NCI-H1105 treated with DMSO at 0.1 percent for 48 hours (cell line): ENCODE measurements at places on chromosomes 2 and 18.

DNA sequence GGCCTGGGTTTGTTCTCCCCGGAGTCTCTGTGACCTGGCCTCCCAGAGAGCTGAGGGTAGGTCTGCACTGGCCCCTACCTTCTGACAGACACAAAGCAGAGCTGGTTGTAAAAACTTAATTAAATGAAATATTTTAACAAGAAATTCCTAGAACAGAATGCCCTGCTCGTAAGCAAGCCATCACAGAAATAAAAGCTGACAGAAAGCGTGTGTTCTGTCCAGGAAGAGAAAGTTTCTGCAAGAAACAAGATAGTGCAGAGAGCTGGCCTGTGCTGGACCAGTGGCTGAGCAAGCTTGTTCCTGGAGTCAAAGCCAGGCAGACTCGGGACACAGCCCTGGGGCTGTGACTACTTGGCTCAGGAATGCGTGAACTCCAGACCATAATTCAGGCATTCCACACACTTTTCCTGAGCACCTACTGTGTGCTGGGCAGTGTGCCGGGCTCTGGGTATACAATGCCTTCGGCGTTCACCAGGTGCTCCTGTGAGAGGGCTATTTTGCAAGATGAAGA, 51.6 kb downstream of the APOB start:
- no peak for DNase-seq

DNA sequence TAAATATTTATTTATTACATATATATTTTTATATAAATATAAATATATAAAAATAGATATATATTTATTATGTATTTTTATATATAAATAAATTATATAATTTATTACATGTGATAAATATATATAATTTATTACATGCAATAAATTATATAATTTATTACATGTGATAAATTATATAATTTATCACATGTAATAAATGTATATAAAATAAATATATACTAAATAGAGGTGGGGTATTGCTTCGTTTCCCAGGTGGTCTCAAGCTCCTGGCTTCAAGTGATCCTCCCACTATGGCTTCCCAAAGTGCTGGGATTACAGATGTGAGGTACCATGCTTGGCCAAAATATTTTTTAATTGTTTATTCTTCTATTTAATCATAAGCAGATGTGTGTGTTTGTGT, 3.6 kb upstream of the G6PC2 start:
- DNase-seq: no peak

DNA sequence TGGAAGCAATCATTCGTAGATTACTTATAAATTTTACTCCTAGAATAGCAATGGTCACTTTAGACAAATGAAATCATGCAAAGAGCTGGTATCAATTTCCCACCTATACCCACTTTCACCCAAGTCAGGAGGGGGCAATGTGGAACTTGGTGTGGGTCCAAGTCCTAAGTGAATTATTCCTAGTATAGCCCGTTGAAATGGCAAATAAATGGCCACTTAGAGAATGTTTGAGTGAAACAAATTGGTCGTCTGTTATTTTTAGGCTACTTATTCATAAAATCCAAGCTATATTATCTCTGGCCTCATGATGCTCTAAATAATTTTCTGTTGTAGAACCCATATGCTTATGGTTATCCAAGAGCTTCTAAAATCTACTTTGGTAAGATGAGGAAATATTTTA, 98.1 kb downstream of the MYO3B start:
- DNase-seq: peak; percentile 57

DNA sequence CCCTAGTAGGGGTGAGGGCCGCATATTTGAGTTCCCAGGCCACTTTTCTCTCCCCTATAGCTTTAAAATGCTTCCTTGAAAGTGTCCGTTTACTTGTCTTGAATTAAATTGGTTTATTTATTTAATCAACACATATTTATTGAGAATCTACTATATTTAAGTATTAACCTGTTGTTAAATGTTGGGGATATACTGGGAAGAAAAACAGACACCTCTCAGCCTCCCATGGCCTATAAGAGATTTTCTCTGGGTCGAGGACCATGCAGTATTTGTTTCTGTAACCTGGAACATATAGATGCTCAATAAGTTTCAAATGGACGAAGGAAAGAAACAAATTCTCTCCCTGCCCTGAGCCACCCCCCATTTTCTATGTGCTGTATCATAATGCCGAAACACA, 98.6 kb downstream of the INSIG2 start:
- no peak for DNase-seq

GRCh38 chr2:234853729-234854128, 98.1 kb upstream of the SH3BP4 start:
- DNase-seq: no peak

- peak; percentile 70 for DNase-seq
Observed at GRCh38 chr2:235106874-235107639, 155.2 kb downstream of the SH3BP4 start.

DNA sequence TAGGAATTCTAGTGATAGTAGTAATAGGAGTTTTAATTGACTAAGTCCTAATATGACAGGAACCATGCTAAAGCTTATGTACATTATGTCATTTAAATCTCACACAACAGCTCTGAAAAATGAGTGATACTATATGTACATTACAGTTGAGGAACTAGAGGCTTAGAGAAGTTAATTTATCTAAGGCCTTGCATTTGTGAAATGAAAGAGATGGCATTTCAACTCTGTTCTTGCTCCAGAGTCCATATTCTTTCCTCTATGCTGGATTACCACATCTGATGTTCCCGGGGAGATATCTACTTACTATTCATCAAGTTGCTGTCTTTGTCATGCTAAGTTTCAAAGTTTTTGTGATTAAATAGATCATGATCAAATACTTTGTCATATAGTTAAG, 5.7 kb downstream of the AGPS start:
- DNase-seq: no peak

GRCh38 chr2:237923481-237924163, 43.2 kb upstream of the UBE2F start:
- no peak for DNase-seq

DNA sequence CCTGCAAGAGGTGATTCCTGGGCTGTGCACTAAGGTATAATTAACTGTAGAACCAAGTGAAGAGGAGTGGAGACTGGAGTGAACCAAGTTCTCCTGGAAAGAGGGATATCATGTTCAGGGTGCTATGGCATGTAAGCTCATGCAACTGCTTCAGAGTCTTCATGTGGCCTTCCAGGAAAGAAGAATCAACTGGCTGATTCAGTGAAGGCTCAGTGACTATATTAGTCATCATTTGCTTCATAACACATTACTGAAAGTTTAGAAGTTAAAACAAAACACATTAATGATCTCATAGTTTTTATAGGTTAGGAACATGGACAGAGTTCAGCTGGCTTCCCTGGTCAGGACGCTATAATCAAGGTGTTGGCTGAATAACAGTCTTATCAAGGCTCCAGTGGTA, 1200.8 kb upstream of the GYPC start:
- DNase-seq: no peak

DNA sequence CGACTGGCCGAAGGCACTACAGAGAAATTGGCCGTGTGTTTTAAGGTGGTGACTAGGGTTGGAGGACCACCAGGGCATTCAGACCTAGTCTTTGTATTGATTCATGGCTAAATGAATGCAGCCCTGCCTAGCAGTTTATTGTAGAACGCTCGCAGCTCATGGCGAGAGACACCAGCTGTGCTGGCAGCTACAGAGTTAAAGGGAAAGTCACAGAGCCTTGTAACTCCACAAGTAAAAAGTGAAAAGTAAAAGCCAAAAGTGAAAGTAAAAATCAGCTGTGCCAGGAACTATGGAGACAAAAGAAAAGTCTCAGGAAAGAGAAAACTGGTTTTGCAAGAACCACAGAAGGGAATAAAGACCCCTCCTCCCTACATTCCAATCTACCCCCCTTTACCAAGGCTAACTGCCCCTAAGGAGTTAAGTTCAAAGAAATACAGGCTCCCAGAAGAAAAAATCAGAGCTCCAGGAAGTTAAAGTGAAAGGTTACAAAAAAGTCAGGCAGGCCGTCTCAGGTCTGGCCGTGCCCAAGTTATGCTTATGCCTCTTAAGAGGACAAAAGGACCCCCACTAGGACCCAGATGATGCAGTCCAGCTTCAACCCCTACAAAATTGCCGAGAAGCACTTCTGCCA, 46.4 kb upstream of the SELENOI start:
- DNase-seq: no peak

GRCh38 chr2:222780051-222780450, 80.8 kb upstream of the ACSL3 start:
- DNase-seq: no peak

- DNase-seq: no peak
Observed at GRCh38 chr18:28682912-28683311, 506.0 kb upstream of the CDH2 start.

DNA sequence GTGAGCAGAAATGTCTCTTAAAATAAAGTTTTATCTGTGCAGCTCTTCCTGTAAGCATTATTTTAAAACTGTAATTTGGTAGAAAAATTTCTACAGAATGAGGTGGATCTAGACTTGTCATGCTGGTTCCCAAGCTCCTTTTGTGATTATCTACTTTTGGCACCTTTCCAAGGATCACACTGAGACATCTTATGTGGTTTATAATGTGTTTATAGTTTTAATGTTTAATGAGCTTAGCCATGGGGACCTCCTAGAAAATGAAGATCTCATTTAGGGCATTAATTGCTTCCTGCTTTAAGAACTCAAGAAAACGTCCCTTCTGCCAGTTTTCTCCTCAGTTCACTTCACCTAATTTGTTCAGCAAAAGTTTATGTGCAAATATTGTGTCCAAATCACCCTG, 468.4 kb downstream of the SUCLG1 start:
- no peak for DNase-seq

- DNase-seq: no peak
Observed at GRCh38 chr2:188851826-188852225, 122.3 kb upstream of the COL3A1 start.

GRCh38 chr2:234588054-234588430, 91.2 kb upstream of the ARL4C start:
- DNase-seq: no peak

DNA sequence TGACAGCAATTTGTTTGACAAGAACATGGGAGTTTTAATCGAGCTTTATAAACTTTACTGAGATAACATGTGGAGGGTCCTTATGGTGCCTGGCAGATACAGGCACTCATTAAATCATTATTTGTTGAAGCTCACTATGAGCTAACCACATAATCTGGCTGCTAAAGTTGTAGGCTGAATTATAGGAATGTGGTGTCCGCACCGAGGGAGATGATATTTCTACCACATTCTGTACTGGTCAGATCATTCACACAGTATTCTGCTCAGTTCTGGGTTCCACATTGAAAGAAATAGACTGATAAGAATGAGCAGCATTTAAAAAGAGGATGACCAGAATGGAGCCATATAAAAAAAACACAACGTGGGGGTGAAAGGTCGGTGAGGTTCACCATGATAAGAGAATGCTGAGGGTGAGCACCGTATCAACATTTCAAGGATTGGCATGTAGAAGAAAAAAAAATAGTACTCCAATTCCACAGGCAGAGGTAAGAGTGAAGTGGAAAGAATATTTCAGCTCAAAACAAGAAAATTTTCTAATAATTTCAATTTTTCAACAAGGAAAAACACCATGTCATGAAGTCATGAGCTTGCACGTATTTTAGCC, 54.4 kb downstream of the TMEFF2 start:
- no peak for DNase-seq

DNA sequence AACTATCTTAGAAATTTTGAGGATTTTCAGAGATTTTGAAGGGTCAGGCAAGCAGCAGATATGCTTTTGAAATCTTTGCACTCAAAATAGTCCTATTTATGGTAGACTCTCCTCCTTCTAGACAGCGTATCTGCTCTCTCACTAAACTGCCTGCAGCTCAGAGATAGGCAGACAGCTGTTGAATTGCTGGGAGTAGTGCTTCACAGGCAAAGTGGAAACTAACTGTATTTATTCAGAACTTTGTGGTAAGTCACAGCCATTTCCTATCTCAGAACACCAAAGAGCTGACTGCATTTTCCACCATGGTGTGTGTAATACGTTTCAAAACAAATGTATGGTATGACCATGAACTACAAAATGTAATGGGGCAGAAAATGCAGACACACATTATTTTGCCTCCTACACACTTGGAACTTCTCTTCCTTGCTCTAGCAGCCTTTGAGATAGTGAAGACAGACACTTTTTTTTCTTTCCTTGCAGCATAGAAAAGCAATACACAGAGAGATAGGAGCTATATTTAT, 352.4 kb downstream of the LRP1B start:
- DNase-seq: no peak

GRCh38 chr2:111030945-111031344, 89.8 kb upstream of the BCL2L11 start:
- no peak for DNase-seq

DNA sequence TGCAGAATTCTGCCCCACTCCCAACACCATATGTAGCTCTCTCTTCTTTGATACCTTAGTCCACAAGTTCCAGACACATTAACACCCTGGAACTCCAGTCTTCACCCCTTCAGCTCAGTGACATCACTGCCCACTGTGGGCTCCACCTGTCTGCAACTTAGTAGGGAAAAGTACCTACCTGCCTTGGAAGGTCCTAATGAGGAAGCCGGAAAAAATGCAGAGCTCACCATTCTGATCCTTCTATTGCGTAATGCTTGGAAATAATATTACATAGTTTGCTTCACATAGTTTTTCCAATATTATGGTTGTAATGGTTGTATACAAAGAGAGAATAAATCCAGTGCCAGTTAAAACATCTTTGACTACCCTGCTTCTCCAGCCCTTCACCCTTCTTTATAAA, 738.4 kb downstream of the RNF144A start:
- DNase-seq: no peak

DNA sequence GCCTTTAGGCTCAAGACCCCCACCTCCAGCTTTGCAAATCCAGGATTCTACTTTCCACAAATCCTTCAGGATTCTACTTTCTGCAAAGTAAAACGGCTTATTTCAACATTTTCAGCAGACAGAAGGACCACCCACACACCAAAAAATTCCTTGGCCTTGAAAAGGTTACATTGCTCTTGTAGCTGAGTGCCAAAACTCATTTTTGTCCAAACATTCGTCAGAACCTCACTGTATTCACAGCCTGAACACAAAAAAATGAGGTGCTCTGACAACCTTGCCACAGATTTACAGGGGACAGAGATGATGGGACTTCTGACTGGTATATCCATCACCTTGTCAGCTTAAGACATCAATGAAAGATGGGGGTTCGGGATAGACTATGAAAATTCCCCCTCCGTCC, 63.0 kb upstream of the COX7A2L start:
- no peak for DNase-seq

GRCh38 chr2:38230756-38231155, 146.3 kb downstream of the ATL2 start:
- no peak for DNase-seq

- no peak for DNase-seq
Observed at GRCh38 chr2:119772767-119773166, 13.0 kb downstream of the PTPN4 start.

DNA sequence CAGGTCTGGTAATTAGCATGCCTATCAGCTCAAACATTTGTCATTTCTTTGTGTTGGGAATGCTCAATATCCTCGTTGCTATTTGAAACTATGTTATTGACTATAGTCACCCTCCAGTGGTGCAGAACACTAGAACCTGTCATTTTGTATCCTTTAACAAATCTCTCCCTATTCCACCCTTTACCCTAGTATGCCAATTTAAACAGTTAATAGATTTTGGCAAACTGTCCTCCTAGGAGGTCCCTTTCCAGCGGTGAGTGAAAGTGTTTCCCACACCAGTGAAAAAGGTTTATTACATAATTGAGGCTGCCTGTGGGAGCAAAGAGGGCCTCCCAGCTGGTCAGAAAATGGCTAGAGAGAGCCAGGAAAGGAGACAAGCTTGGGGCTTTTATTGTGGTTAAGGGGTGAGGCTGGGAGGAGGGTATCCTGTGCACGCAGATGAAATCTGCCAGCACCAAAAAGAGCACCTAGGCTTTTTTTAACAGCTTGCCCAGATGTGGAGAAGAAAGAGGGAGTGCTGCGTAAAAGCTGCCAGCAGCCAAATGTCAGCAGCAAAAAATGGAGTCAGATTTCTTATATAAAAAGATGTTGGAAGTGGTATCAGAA, 1.8 kb upstream of the DRC1 start:
- no peak for DNase-seq
